ENCODE measurements at places on chromosomes 1 and 21.

- DNase-seq: peak; percentile 72
These were observed 3.7 kb downstream of the DMRTB1 start for GRCh38 chr1:53462769-53463501.

GRCh38 chr1:38253314-38253713 lies 206.7 kb upstream of the POU3F1 start:
- DNase-seq: no peak

DNA sequence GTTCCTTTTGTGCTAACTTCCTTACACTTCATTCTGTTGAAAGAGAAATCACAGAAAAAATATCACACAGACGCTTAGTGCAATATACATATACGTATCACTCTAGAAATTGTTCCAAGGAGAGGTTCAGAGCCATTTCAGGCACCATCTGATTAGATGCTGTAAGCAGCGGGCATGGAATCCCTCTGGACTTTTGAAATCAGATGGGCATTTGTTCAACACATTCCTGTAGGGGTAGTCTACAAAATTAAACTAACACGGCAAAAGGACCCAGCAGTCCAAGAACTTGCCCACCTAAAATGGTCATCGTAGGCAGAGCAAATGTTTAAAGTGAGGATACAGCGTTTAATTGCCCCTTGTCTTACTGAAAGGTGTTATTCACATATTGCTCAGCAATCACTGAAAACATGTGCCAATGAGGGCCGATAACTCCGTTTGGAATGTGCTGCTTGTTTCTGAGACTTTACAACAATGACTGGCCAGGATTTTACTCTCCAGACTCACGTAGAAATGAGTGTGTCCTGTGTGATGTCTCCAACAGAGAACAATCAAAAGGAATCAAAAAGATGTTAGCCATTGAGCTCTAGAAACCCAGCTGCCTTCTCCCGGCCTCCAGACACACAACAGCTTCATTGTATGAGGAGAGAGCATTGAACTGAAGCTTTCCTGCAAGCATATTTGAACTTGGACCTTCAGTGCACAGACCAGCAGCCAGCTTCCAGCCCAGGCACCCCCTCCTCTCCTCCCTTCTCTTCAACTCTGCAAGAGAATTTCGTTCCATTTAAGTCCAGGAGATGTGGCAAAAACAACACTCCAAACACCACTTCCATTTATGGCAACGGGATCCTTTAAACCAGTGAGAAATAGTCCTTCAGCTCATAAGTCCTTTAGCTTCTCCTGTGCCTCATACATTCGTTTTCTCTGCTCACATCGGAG lies 32.1 kb upstream of the ADORA3 start:
- no peak for DNase-seq

DNA sequence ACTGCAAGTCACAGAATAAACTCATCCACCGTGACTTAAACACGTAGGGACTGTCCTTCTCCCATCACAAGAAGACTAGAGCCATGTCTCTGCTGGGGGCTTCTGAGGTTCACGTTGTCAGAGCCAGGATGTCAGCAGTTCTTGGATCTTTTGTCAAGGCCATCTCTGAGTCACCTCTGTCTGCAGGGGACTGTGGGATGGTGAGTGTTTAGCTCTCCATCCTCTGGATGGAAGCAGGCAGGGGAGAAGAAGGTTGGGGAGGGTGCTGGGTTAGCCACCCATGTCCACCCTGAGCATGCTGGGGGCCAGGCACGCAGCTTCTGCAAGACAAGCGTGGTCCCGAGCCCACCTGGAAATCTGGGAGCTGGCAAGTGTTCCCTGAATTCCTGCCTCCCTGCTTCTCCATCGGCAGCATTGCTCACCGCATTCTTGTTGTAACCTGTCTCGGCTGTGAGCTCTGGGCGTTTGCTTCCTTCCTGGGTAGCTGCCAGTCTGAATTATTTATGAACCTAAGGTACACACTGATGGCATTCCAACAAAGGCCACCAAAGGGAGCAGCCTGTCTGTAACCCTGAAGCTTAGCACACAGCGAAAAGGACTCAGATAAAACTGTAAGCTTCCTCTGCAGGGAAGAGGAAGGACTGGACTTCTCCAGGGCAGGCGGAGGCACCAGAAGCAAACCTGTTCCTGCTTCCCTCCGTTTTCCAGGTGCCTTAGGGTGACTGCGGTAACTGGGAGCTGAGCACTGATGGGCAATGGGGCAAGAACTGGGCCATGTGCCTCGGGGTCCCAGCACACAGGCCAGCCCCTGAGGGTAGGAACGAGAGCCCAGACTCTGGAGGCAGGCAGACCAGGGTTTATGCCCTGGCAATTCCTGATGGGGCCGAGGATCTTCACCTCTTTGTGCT lies 88.6 kb downstream of the RIPK4 start:
- no peak for DNase-seq

DNA sequence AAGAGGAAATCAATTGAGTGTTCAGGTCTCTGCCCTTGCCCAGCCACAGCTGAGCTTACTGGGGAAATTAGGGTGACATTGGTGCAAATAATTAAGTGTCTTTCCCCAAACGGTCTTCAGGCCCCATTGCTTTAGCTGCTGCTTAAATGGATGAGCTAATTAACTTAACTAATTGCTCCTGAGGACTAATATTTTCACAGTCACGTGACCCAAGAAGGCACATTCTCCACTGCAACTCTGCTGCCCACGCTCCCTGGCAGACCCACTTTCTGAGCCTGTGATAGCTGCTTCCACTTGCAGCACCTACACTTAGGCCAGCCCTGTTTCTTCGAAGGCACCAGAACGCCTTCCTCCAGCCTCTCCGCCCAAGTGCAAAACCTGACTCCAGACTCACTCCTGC lies 56.2 kb downstream of the SYT2 start:
- no peak for DNase-seq

GRCh38 chr1:165763442-165763841 lies 5.2 kb downstream of the TMCO1 start:
- no peak for DNase-seq

GRCh38 chr1:192941722-192942411 lies 117.3 kb downstream of the UCHL5 start:
- DNase-seq: no peak

GRCh38 chr1:205709059-205709398 lies 28.7 kb upstream of the SLC45A3 start:
- DNase-seq: no peak

DNA sequence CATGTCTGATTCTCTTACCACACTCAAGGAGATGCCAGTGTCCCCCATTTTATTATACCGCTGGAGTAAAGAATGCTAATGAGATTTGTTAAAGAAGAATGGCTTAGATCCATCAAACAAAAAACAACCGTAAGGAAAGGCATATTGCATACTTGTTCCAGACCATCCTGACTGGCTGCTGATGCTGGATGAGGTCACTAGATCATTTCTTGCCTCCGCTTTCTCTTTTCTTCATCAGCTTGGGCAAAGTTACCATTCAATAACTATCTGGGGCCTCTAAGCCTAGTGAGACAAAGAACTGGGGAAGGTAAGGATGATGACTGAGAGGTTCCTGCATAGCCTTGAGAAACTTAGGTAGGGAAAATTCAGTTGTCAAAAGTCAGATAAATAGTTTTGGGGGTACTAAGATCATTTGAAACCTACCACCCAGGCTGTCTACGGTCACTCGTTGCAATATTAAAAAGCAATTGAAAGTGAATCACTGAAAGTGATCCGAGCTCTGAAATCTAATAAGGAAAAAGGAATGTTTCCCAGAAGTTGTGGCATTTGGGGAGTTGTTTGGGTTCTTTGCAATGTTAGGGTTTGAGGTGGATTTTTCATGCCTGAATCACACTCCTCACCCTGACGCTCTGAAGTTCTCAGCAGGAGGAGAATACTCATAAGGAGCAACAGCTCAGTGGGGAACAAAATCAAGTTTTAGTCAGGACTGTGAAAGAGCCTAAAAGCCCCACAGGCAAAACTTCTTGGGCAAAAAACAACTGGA lies 176.8 kb downstream of the HHIPL2 start:
- no peak for DNase-seq

All from mesenteric fat pad (tissue), 1 donor.